ENCODE measurements at places on chromosomes 12 and 14.
A peak's percentile ranks its signal among the peaks of the same experiment; 100 is the strongest.

DNA sequence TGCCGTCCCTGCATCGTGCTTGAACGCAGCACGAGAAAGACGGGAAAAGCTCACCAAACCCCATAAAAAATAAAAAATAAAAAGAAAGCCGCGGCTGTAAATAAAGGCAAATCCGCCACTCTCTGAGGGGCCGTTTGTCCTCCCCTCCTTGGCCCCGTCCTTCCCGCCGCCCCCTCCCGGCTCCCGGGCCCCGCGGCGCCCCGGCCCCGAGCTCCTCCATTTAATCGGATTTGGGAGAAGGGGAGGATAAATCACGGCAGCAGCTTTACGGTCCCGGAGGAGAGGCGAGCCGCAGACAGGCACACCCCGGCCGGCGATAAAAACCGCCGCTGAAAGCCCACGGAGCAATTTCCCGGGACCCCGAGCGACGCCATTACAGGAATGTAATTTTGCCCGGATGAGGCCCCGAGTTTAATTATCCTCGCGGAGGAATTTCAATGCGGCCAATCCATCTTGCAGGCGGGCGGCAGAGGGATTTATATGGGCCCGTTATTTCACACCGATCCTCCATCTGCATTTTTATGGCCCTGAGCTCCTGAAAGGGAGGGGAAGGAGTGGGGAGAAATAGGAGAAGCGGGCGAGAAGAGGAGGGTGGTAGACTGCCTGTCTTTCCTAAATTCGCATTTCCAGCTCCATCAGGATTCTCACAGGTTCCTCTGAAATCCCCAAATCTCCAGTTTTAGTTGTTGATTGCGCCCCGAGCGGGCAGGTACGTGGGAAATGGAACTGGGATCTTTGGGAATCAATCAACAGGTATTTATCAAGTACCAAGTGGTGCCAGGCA, 1.3 kb upstream of the ATP5MC2 start:
- DNase-seq = no peak

DNA sequence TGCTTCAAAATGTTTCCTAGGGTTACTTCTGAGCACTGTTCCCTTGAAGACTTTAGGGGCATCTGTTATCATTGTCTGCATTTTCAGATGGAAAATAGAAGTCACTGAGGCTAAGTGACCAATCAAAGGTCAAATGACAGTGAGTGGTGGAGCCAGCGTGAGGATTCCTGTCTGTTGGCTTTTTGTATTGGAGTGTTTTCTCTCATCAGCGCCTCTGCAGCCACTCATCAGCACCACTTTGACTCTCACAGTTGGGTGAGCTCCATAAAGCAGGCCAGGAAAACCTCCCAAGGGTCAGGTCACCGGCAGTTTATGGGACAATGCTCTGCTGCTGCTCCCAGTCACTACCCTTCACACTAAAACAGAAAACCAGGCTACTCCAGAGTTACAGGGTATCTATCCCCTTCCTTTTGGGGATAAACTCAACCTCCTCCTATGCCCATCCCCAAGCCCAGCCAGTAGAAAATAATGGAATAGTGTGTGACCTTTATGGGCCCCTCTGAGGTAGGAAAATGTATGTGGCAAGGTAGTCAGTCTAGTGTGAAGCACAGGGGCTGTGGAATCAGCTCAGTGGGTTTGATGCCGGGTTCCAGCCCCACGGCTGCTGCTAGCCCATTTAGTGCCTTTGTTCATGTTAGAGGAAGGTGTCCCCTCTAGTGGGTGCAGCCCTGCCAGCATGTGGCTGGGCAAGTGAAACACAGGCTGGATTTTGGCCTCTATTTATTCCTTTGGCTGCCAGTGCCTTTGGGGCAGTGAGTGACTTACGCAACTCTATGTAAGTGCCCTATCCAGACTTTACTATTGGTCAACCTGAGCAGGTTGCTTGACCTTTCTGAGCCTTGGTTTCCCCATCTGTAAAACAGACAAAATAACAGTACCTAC, 133.8 kb upstream of the CPM start:
- DNase-seq = peak; percentile 15

- no peak for DNase-seq
These were observed 54.4 kb upstream of the RIMBP2 start for GRCh38 chr12:130770413-130771028.

- DNase-seq = peak; percentile 79
These were observed 740 bp upstream of the PRPF40B start for GRCh38 chr12:49622501-49623141.

GRCh38 chr12:18363321-18363720, 102.0 kb downstream of the PIK3C2G start:
- DNase-seq = no peak

DNA sequence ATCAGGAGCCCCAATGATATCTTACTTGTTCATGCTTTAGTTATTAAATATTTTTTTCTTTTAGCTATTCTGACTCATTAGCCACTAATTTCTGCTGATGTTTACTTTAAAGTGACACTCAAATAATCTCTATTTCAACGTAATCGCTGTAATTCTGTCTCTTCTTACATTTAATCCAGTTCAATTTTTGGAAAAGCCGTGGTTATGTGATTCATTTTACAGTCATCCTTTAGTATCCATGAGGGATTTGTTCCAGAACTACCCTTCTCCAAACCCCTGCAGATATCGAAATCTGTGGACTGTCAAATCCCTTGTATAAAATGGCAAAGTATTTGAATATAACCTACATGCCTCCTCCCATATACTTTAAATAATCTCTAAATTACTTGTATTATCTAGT, 1103.4 kb downstream of the LRFN5 start:
- DNase-seq = no peak

GRCh38 chr12:11901701-11902524, 168.8 kb upstream of the BCL2L14 start:
- DNase-seq = no peak

GRCh38 chr14:69672356-69672755, 61.0 kb downstream of the SUSD6 start:
- no peak for DNase-seq

DNA sequence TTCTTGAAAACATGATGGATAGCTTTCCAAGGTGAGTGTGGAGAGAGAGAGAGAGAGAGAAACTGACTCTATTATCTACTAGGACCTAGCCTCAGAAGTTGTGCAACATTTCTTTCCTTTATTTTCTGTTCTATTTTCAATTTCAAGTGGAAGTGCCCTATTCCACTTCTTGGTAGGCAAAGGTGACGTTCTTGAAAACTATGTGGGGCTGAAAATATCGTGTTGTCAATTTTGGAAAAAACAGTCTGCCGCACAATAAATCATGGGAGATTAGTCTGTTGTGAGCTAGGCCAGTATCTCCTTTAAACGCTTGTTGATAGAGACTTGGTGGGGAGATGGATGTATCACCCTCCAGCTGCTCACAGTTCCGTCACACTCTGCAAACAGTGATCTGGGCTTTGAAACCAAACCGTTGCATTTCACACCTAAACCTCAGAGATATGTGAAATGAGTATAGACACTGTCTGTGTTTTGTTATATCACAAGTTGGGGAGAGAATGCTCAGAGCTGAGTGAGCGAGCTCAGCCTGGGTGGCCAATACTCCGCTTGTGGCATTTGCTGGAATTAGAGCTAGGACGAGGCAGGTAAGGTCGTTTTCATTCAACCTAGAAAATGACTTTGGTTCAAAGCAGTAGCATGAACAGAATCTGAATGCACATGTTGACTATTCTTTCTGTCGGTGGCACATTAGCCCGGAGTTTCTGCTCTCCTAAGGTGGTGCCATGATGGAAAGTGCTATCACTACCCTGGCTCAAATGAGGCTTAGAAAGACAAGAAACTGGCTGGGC, 75.1 kb upstream of the ST8SIA1 start:
- no peak for DNase-seq

- DNase-seq = peak; percentile 67
These were observed 6.8 kb downstream of the CCDC198 start for GRCh38 chr14:57486767-57487379.

- peak; percentile 71 for DNase-seq
These were observed 81.2 kb upstream of the ATF7IP start for GRCh38 chr12:14284184-14284722.

DNA sequence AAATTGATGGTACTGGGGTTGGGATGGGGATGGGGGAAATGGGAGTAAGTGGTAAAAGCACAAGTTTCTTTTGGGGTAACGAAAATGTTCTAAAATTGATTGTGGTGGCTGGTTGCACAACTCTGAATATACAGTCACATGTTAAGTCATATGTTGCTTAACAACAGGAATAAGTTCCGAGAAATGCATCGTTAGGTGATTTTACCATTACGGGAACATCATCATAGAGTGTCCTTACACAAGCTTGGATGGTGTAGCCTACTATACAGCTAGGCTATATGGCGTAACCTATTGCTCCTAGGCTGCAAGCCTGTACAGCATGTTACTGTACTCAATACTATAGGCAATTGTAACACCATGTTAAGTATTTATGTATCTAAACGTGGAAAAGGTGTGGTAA, 31.0 kb downstream of the ITGA7 start:
- DNase-seq = no peak

Measured in OCI-LY7 (cell line).